Right renal cortex interstitium (tissue), 3 donors: ENCODE measurements at places on chromosomes 2 and 18. TPM values are rescaled to one million over a fixed set of nuclear protein-coding genes. Genes with fewer than 3 reads are reported as not detected.

MROH2A gene
- polyA plus RNA-seq = 0.16 TPM

COL4A4 gene
- polyA plus RNA-seq = 64.2 TPM

- no peak for DNase-seq
These were observed 1506.6 kb downstream of the LRP1B start for GRCh38 chr2:140624200-140624599.

DNA sequence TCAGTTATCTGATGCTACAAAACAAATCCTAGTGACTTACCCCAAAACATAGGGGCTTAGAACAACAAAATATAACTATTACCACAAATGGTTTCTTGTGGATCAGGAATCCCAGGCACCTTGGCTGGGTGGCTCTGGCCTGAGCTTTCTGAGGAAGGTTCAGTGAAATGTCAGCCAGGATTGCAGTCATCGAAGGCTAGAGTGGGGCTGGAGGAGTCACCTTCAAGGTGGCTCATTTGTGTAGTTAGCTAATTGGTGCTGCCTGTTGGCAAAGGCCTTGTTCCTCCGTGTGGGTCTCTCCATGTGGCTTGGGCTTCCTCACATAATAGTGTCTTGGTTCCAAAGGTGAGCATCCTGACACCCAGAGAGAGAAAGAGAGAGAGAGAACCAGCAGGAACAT, 57.4 kb downstream of the COPS8 start:
- DNase-seq = no peak

DNA sequence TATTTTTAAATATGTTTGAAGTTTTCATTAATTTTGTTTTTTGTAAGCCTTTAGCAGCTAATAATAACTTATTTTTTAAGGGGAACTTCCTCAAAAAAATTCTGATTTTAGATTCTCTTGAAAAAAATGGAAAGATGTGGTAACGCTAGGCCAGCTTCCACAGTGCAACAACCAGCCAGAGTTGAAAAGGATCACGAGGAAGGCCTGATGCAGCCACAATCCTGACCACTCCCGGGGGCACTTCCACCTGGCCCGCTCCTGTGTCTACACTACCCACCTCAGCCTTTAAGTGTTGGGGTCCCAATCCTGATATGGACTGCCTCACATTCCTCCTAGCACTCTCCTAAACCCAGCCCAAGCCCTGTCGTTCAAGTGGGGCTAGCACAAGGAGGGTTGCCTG, 101.1 kb downstream of the TMEM17 start:
- no peak for DNase-seq

ADGRF3 gene
- polyA plus RNA-seq = 2.7 TPM

DNA sequence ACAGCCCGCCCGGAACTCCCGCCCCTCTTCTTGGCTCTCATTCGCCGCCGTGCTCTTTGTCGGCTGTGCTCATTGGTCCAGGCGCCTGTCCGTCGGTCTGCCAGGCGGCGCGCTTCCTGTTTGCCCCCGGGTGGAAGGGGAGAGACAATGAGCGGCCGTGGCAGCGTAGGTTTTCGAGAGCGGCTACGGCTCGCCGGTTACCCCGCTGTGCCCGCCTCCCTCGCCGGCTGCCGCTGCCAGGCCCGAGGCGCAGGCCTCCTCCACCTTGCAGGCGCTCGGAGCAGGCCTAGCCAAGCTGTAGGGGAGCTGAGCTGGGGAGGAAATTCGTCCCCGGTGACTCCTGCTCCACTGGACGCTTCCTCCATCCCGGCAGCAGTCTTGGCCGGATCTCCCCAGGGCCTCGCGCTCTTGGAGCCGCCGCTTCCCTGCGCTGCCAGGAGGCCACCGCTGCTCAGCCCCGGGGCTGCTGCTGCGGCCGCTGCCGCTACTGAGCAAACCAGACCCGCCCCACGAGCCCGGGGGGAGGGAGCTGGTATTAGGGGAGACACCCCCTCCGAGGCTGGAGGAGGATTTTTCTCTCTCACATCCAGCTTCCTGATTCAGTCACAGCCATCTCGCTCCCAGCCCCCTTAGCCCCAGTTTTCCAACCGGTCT, at the start of gene SP3:
TSS of gene SP3 (minus strand) at position 2 of the 654 bp plus-strand sequence. CDS start 202 bp downstream, outside the sequence.
- DNase-seq = peak; percentile 92

GRCh38 chr2:22279541-22279940, 1105.4 kb upstream of the KLHL29 start:
- DNase-seq = no peak

NEB gene
- 15.8 TPM for polyA plus RNA-seq

DNA sequence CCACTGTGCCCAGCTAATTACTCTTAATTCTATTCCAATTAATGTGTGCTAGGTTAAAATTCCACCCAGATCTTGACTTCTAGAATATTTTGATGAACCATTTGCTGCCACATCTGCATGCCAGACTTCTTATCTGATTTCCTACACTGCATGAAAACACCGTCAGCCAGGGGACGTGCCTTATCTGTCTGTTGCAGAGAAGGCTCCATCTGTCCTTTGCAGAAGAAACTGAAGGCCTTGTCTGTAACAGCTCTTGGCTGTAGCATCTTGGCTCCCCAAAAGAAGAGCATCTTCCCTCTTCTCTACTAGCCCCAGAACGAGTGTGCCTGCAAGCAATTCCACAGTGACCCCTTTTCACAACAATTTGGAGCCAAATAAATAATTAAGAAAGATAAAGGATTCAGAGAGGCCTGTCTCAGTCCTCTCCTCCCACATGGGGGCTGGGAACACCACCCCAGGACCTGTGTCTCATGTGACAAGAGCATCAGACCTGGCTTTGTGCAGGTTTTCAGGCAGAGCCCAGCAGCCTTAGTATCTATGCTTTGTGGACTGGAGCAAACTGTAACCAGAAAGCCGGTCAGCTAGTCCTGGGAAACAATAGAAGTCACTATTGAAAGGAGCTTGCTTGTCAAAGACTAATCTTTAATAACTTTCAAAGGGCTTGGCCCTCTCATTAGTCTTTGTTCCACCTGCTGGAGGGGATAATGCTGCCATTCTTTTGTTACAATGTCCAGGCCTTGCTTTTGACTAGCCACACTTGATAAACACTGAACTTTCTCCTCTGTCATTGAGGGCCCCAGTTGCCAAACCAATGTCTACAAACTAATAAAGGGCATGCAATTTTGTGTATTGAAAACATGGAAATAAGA, 84.0 kb upstream of the NEUROD1 start:
- DNase-seq = no peak
